ENCODE measurements at places on chromosomes 12 and 14.

DNA sequence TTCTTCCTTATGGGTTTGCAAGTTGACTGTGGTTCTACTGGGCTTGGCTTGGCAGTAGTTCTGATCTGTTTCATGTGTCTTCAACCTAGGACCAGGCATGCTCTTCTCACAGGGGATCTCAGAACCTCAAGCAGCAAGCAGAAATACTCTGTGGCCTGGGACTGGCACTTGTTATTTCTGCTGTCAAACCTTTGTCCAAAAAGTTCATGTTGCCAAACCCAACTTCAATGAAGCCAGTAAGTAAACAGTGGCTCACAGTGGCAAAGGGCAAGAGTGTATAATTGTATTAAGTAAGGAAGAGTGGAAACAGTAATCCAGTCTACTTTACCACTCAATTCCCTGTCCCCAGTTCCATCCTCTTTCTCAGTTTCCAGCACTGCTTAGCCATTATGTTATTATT lies 15.7 kb upstream of the HMGA2 start:
- no peak for DNase-seq

DNA sequence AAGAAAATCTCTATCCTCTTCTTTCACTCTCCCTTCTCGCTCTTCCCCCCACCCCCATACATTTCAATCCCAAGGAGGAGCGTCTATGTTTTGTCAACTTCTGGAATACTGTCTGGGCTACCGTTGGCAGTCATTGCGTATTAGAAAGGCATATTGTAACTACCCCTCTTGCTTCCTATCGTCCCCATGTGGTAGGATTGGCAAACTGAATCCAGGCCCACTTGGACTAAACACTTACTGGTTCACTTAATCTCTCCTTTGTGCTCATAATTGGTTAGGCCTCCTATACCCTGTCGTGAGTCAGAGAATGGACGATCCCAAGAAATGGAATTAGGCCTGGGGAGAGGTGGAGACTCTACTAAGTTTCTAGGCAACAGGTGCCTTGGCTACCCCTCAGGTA lies 68.8 kb upstream of the SLC8A3 start:
- no peak for DNase-seq

- DNase-seq: no peak
These were observed 29.1 kb upstream of the NXPH4 start for GRCh38 chr12:57187222-57188089.

GRCh38 chr12:13383379-13383778 lies 186.9 kb downstream of the EMP1 start:
- no peak for DNase-seq

DNA sequence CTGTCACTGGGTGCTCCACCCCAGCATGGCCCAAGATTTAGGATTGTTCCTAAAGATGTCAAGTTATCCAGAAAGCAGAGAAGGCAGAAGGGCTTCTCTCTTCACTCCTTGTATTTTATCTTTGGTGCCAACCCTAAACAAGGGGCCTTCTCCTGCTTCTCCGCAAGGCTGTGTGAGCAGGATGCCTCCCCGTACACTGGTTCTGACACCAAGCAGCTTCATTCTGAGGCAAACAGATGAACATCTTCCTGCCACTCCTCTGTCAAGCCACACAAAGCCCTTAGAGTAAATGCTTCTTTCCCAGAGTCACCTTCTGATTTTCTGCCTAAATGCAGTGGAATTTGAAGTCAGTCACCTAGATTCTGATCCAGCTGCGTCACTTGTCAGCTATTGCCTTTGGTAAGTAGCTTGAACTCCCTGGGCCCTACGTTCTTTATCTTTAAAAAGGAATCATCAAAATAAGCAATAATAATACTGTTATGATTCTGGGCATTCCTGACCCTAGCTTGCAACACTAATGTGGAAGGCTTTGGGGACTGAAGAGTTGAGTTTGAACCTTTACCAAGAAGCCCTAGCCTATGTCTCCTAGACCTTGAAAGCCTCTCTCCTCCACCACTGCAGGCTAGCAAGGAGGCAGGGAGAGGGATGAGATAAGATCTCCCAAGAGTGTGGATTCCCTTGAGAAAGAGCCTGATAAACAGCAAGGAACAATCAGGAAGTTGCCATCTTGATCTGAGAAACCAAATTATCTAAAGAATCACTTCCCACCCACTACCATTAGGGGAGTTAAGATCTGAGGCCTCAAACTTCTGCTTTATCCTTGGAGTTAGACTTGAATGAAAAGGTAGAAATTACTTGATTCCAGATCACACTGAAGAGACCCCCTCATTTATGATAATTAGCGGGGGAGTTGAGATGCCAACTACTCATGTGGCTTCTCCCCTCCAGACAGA lies 5.7 kb downstream of the KRT73 start:
- DNase-seq: no peak

GRCh38 chr14:70021548-70022220 lies 142.5 kb downstream of the SMOC1 start:
- no peak for DNase-seq
